ENCODE measurements at places on chromosomes 1 and 21. TPM values are rescaled to one million over a fixed set of nuclear protein-coding genes. Genes with fewer than 3 reads are reported as not detected.
A peak's percentile ranks its signal among the peaks of the same experiment; 100 is the strongest.

GRCh38 chr1:103144681-103145080, 36.4 kb upstream of the COL11A1 start:
- no peak for DNase-seq

- peak; percentile 7 for DNase-seq
Measured at GRCh38 chr21:30194701-30195299, 21.1 kb downstream of the CLDN8 start.

GRCh38 chr1:61278966-61279365, 196.6 kb downstream of the NFIA start:
- no peak for DNase-seq

DNA sequence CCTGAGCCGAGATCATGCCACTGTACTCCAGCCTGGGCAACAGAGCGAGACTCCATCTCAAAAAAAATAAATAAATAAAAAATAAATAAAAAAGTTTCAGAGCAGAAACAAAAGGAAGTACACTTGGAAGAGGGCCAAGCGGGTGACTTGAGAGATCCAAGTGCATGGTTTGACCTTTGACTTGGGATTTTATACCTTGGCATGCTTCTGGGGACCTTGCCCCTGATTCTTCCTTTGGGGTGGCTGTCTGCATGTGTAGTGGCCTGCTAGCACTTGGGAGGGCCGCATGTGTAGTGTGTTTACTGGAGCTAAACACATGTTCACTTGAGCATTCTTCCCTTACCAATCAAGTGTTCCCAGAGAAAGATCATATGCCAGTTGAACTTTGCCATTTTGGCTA, 114.0 kb downstream of the DTL start:
- peak; percentile 55 for DNase-seq

GRCh38 chr1:10508511-10508951, 33.8 kb downstream of the PEX14 start:
- no peak for DNase-seq

DNA sequence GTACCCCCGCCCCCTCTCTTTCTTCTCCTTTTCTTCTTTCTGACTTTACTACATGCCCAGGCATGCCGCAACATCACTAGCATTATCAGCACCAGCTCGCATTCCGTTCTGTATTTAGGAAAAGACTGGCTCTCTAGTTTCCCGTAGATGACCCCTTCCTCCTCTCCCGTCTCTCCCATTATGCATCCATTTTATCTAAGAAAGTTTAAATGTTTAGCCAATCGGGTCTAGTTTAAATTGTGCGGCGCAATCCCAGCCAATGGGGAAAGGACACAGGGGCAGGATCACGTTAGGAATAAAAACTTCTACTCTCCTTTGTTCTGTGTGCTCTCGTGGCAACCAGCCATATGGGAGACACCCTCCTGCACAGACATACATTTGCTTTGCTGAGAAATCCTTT, 2.3 kb upstream of the KRTAP10-7 start:
- DNase-seq, result no peak

- no peak for DNase-seq
Measured at GRCh38 chr1:61583703-61584102, 141.2 kb downstream of the TM2D1 start.

- DNase-seq, result peak; percentile 39
Measured at GRCh38 chr21:43266534-43266933, 97.7 kb downstream of the CRYAA start.

- no peak for DNase-seq
Measured at GRCh38 chr1:84675106-84675505, 15.2 kb downstream of the SSX2IP start.

GRCh38 chr1:53341521-53341895, 13.6 kb upstream of the LRP8 start:
- no peak for DNase-seq

The SAMD11 gene
- polyA plus RNA-seq, result 18.1 TPM

The RNU1-1 gene
- polyA plus RNA-seq, result 3.2 TPM

The EXO5 gene
- 11.2 TPM for polyA plus RNA-seq

The SV2A gene
- polyA plus RNA-seq, result 5.1 TPM

The CSF1 gene
- 9.0 TPM for polyA plus RNA-seq

Data from large intestine (tissue), 12 donors.